MM.1S (cell line): ENCODE measurements at places on chromosomes 7 and 10.
A peak's percentile ranks its signal among the peaks of the same experiment; 100 is the strongest.

GRCh38 chr7:31476941-31477677 lies 36.8 kb upstream of the ITPRID1 start:
- no peaks in the 10 kb centered on the region for H3K36me3 ChIP-seq
- peaks cover 8% of the 10 kb centered on the region; the same call in 1 of the 2 replicates for H3K4me1 ChIP-seq
- H3K4me3 ChIP-seq, result no peak overlapping the region
- H3K27ac ChIP-seq, result no peak overlapping the region
- DNase-seq, result no peak

DNA sequence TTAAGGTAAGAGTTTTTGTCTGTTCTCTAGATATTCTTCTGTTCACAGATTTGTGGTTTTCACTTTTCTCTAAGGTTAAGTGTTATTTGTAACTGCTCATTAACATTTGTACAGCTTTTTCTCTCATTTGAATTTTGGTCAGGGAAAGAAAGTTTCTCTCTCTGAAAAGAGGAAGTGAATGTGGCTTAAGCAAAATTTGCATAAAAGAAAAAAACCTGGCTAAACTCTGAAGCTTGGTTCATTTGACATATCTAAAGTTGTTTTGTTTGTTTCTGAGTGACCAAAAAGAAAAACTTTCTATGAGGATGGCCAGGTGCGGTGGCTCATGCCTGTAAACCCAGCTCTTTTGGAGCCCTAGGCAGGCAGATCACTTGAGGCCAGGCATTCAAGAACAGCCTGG lies 22.0 kb upstream of the SLC26A4 start:
- no peak overlapping the region for H3K27ac ChIP-seq
- peaks cover 53% of the 10 kb centered on the region for H3K27me3 ChIP-seq
- H3K4me3 ChIP-seq, result no peak overlapping the region
- peak; percentile 79 for DNase-seq

DNA sequence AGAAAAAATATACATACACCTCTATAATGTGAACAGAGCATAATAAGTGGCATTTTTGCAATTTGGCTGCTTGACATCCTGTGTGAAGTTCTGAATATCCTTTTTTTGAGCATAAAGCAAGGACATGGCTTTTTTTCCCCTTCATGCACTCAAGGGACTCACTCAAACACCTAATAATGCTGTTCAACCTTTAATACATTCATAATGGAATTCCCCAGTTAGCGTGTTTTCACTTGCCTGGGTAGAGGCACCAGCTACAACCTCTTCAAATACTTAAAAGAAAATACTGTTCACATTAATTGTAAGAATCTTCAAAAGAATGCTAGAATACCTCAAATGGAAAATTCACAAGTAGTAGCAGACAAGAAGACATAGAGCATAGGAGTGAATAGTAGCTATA lies 316.8 kb downstream of the PCDH15 start:
- H3K36me3 ChIP-seq, result no peaks in the 10 kb centered on the region
- DNase-seq, result no peak
- H3K4me3 ChIP-seq, result no peak overlapping the region
- no peaks in the 10 kb centered on the region for H3K27me3 ChIP-seq
- no peak overlapping the region for H3K27ac ChIP-seq

- H3K27ac ChIP-seq, result no peak overlapping the region
- no peaks in the 10 kb centered on the region for H3K36me3 ChIP-seq
- H3K4me3 ChIP-seq, result no peak overlapping the region
- DNase-seq, result no peak
These were observed 441.9 kb upstream of the GRM3 start for GRCh38 chr7:86201767-86202166.

DNA sequence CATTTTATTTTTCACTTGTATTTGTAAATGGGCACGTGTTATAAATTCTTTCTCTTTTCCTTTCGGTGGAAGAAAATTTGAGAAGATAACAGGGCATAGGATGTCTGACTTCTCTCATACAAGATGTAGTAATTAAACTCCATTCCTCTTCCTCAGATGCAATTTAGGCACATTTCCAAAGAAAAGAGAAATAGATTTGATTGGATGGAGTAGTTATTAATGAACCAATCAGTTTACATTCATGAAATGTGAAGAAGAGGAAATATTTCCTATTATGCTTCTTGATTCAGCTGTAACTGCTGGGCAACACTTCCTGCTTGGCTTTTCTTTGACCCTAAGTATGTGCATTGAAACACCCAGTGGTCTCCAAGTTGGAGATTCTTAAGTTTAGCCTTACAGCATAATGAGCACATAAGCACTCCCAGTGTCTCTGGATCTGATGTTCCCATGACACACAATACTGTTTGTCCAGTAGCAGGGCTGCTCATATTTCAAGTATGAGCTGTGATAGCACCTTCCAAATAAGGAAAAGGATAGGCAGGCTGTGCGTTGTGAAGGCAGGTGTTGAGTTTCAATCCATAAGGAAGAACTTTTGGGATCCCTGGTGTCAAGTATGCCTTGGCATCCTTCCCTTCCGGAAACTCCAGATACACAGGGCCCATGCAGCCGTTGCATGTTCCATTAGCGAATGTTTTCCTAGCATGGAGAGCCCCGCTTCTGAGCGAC lies 33.4 kb upstream of the COBL start:
- no peaks in the 10 kb centered on the region for H3K27me3 ChIP-seq
- H3K4me1 ChIP-seq, result no peaks in the 10 kb centered on the region
- no peak overlapping the region for H3K27ac ChIP-seq
- H3K36me3 ChIP-seq, result no peaks in the 10 kb centered on the region

DNA sequence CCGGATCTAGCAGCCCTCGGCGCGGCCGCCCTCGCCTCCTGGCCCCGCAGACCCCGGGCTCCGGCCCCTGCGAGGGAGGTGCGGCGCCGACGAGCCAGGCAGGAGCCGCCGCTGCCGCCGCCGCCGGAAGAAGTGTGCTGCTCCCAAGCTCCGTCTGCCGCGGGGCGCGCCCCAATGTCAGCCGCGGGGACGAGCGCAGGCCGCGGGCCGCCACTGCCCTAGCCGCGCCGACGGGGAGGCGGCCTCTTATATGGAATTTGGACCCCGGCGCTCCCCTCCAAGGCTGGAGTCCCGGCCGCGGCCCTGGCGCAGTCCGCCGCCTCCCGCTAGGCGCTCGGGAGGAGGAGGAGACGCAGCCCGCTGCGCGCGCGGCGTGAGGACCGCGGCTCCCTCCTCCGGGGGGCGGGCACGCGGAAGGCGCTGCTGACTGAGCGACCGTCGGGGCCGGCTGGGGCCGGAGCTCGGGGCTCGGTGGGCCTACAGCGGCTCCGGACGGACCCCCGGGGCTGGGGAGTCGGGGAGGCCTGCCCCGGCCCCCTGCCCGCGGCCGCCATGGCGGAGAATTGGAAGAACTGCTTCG lies at the start of gene TRIM8:
Gene TRIM8 (plus strand): TSS at position 414 of the 580 bp plus-strand sequence. CDS start 139 bp downstream, at position 553.
- peak within 1 kb of the TSS; percentile 94 for H3K4me3 ChIP-seq
- no peaks in the 10 kb centered on the region for H3K36me3 ChIP-seq
- H3K27me3 ChIP-seq, result no peaks in the 10 kb centered on the region
- peak; percentile 66 for DNase-seq
- H3K4me1 ChIP-seq, result peaks cover 26% of the 10 kb centered on the region

DNA sequence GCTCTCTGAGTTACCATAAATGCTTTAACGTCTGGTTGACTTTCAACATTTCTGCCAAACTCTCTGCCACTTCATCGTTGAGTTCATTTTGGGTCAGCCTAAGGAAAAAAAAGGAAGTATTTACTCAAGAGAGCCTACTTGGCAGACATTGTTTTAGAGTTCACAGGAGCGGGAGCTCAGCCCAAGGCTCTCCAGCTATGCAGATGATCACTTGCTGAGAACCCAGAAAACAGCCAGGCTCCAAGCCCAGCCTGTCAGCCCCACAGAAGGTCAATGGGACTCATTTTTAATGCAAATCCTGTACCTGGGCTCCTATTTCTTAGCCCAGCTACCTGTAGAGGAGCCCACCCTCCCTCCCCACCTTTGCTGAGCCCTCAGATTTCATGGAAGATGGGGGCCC lies 45.5 kb downstream of the NOD1 start:
- no peak for DNase-seq
- peaks cover 32% of the 10 kb centered on the region for H3K4me1 ChIP-seq
- no peak overlapping the region for H3K27ac ChIP-seq
- no peaks in the 10 kb centered on the region for H3K27me3 ChIP-seq

DNA sequence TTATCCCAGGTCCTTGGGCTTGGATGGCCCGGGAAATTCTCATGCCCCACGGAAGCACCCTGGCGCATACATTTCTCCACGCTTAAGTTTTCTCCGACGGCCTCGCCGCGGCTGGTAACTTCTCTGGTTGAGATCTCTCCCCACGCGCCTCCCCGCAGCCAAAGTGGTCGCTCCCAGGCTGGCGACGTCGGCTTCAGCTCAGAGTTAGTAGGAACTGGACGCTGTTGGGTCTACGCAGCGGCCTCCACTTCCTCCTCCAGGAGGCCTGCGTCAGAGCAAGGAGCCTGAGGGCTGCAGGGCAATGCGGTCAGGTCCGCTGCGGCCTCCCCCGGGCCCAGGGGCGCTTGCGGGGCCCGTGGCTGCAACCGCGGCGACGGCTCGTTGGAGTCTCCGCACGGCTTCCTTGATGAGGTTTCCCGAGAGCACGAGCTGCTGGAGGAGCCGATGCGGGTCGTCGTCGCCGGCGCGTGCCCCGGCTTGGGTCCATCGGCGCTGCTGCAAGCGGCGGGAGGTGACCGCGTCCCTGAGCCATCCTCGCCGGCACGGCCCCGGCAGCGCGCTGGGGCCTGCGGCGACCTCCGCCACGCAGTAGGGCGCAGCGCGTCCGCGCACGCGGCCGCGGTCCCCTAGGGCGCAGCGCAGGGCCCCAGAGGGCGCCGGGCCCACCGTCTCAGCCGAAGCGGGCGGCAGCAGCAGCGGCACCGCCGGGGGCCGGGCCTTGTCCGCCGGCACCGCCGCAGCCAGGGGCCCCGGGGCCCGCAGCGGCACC lies 744 bp downstream of the FRAT2 start:
- H3K27me3 ChIP-seq, result peaks cover 29% of the 10 kb centered on the region
- H3K4me3 ChIP-seq, result peak overlapping the region; percentile 83
- no peak overlapping the region for H3K27ac ChIP-seq
- DNase-seq, result no peak
- H3K36me3 ChIP-seq, result no peaks in the 10 kb centered on the region

- no peak overlapping the region for H3K4me3 ChIP-seq
- H3K4me1 ChIP-seq, result peaks cover 17% of the 10 kb centered on the region
- no peaks in the 10 kb centered on the region for H3K27me3 ChIP-seq
- DNase-seq, result no peak
These were observed 72.3 kb downstream of the AMZ1 start for GRCh38 chr7:2760098-2760889.

DNA sequence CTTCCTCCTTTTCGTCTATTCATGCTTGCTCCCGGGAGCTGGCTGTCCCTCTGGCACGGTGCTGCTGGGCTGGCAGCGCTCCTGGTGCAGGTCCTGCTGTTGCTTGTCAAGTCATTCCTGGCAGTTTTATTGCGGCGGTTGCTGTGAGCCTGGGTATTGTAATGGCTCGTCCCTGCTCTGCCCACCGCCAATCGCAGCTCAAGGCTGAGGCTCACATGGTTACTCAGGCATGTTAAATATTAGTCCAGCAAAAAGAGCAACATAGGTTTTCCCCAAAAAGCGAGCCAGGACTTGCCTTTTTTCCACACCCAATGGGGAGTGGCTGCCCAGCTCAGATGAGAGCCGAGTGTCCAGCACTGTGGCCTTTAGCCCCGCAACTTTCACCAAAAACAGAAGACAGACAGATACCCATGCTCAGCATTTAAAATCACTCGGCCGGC lies 492.9 kb upstream of the FOXK1 start:
- no peak overlapping the region for H3K4me3 ChIP-seq
- H3K27ac ChIP-seq, result no peak overlapping the region
- no peak for DNase-seq
- H3K4me1 ChIP-seq, result no peaks in the 10 kb centered on the region
- no peaks in the 10 kb centered on the region for H3K27me3 ChIP-seq
- no peaks in the 10 kb centered on the region for H3K36me3 ChIP-seq

- no peaks in the 10 kb centered on the region for H3K4me1 ChIP-seq
- H3K36me3 ChIP-seq, result no peaks in the 10 kb centered on the region
- no peak overlapping the region for H3K4me3 ChIP-seq
- no peak overlapping the region for H3K27ac ChIP-seq
- H3K27me3 ChIP-seq, result no peaks in the 10 kb centered on the region
These were observed 483.6 kb downstream of the NRG3 start for GRCh38 chr10:82358486-82359099.

- no peak for DNase-seq
- H3K27ac ChIP-seq, result no peak overlapping the region
- no peaks in the 10 kb centered on the region for H3K4me1 ChIP-seq
- H3K4me3 ChIP-seq, result no peak overlapping the region
- H3K27me3 ChIP-seq, result no peaks in the 10 kb centered on the region
These were observed 147.1 kb downstream of the BUB3 start for GRCh38 chr10:123301077-123301857.

DNA sequence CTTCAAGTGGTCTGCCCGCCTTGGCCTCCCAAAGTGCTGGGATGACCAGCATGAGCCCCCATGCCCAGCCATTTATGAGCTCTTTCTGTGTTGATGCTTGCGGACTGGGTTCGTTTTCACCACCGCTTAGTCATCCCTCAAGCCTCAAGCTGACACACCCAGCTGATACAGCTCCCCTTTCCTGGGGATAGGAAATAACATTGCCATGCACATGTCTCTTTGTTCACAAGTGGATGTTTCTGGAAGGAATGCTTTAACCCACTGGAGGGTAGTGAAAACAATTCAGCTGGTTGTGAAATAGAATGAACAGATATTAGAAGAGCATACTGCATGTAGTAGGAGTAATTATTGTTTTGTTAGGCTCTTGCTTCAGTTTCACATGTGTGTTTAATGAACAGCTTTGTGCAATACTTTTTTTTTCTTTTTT lies 8.5 kb upstream of the METTL27 start:
- H3K27ac ChIP-seq, result peak overlapping the region; percentile 83
- DNase-seq, result no peak
- no peaks in the 10 kb centered on the region for H3K36me3 ChIP-seq
- no peak overlapping the region for H3K4me3 ChIP-seq

DNA sequence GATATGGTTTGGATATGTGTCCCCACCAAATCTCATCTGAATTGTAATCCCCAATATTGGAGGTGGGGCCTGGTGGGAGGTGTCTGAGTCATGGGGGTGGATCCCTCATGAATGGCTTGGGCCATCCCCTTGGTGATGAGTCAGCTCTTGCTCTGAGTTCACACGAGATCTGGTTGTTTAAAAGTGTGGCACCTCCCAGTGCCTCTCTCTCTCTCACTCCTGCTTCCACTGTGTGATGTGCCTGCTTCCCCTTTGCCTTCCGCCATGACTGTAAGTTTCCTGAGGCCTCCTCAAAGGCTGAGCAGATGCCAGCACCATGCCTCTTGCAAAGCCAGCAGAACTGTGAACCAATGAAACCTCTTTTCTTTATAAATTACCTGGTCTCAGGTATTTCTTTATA lies 4.8 kb upstream of the GCK start:
- no peak overlapping the region for H3K4me3 ChIP-seq
- no peak for DNase-seq
- H3K27ac ChIP-seq, result no peak overlapping the region
- no peaks in the 10 kb centered on the region for H3K27me3 ChIP-seq
- no peaks in the 10 kb centered on the region for H3K36me3 ChIP-seq

DNA sequence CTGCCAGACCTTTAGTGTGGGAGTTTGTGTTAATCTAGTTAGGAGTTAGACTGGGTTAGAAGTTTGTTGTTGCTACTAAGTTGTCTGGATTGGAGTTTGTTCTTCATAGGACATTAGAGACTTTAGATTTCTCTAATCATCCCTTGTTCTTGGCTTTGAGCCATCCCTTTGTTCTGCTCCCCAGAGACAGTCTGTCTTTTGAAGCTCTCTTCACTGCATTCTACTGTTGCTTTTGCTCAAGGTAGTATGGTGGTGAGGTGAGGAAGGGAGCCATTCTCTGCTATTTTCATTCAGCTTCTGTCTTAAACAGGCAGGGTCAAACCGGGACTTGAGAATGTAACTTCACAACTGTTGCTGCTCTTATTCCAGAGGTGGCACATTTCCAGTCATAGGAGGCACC lies 10.4 kb upstream of the TARP start:
- H3K27ac ChIP-seq, result no peak overlapping the region
- H3K4me1 ChIP-seq, result no peaks in the 10 kb centered on the region
- H3K36me3 ChIP-seq, result no peaks in the 10 kb centered on the region
- H3K27me3 ChIP-seq, result no peaks in the 10 kb centered on the region
